ENCODE measurements at places on chromosomes 12 and 14.

GRCh38 chr12:106908561-106908960 lies 47.1 kb upstream of the TMEM263 start:
- no peak for DNase-seq

- no peak for DNase-seq
These were observed 18.9 kb downstream of the ABCB9 start for GRCh38 chr12:122947352-122947792.

GRCh38 chr12:112900298-112901145 lies 6.2 kb upstream of the OAS1 start:
- peak; percentile 9 for DNase-seq

- DNase-seq: no peak
These were observed 3.9 kb downstream of the NACA start for GRCh38 chr12:56721216-56721615.

DNA sequence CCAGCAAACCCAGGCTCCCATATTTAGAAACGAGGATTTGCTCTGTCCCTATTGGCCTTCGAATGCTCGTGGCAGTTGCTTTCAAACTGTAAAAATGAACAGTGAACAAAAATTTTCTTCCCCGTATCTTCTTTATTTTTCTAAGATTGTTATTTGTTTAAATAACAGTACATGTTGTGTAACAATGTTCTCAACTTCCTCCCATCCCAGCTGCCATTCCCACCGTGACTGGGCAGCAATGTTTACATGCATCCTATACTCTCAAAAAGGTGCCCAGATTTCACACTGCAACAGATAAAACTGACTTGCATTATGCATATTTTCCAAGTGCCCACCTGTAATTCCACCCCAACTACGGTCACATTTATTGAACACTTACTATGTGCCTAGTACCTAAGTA lies 12.8 kb downstream of the VCPKMT start:
- DNase-seq: no peak

DNA sequence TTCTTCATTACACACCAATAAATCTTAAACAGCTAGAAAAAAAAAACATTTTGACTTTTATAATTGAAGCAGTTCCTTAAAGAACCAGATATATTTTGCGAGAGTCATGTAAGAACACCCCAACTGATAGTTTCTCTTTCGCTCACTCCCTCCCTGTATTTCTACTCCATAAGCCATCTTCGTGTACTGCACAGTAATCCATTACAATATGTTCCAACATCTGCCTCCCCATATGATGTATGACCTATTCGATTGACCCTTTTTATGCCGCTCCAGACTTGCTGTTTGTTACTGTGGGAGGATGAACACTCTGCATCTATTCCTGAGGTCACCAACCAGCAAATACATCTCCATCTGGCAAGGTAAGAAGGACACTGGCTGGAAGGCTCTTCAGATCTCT lies 331.7 kb downstream of the SOX5 start:
- no peak for DNase-seq

DNA sequence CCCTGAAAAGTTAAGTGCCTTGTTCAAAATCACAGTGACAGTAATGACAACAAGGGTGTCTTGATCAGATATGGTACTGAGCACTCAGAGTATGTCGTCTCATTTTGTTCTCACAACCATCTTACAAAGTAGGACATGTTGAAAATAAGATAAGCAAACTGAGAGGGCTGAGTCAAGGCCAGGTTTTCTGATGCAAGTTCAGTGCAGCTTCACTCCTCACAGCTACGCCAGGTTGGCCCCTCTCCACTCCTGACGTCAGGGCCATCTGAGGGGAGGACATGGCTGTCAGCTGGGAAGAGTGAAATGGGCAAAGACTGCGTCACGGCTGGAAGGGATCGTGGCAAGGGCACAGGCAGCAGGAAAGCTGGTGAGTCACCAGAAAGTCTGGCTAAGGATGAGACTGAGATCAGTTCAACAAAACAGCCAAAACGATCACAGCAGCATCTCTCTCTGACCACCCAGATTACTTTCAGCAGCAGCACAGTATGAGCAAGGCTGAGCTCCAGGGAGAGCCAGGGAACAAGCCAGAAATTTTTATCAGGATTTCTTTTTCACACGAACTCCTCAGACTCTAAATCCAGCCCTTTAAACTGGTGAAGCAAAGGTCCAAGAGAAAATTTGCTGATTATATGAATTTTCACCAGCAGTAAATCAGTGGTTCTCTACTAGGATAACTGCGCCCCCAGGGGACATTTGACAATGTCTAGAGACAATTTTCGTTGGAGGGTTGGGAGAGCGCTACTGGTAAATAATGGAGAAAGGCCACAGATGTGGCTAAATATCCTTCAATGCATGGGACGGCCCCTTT lies 297.9 kb upstream of the AMIGO2 start:
- DNase-seq: no peak

GRCh38 chr12:86006727-86007126 lies 132.6 kb downstream of the NTS start:
- DNase-seq: no peak

- DNase-seq: no peak
These were observed 449.3 kb downstream of the ADAMTS20 start for GRCh38 chr12:43102546-43103264.

GRCh38 chr12:104668274-104668718 lies 211.5 kb downstream of the CHST11 start:
- no peak for DNase-seq

DNA sequence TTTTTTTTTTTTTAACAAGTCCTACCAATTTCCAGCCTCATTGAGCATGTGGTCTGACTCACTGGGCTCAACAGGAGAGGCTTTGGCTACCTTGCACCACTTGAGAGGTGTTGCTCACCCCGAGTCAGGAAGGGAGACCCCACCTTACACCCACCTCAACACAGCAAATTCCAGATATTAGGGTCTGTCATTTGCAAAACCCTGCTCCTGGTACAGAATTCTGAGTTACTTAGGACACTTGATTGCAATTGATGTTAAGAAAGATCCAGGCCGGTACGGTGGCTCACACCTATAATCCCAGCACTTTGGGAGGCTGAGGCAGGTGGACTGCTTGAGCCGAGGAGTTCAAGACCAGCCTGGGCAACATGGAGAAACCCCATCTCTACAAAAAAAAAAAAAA lies 14.1 kb downstream of the DGLUCY start:
- no peak for DNase-seq

DNA sequence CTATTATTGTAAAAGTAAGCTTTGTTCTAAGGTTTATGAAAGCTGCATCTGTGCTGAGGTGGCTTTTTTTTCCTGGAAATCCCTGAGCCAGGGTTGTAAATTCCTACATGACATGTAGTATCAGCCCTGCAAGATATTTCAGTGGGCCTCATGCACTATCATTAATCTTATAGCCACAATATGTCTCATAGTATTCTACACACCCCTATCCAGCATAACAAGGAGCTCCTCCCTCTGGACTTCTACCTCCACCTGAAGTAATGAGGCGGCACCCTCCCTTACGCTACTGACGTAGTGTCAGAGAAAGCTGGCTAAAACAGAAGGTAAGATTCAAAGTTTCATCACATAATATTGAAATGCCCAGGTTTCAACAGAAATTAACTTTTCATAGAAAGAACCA lies 35.5 kb downstream of the SLC5A8 start:
- no peak for DNase-seq

DNA sequence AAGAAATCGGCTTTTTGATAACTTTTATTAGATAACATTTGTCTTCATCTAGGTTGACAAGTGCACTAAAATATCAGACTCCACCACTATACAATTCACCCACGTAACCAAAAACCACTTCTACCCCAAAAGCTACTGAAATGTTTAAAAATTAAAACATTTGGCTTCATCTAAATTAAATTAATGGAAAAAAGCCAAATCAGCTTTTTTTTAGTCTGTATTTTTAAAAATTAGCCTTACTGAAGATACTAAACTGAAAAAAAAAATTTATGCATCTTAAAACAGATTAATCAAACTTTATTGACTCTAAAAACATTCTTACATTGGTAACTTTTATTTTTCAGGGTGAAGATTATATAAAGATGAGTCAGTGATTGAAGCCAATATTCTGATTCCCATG lies 30.0 kb downstream of the CREBL2 start:
- DNase-seq: no peak

- no peak for DNase-seq
These were observed 183.0 kb downstream of the CALM1 start for GRCh38 chr14:90579816-90580215.

- no peak for DNase-seq
These were observed 120.3 kb downstream of the GARIN6 start for GRCh38 chr12:99767809-99768208.

DNA sequence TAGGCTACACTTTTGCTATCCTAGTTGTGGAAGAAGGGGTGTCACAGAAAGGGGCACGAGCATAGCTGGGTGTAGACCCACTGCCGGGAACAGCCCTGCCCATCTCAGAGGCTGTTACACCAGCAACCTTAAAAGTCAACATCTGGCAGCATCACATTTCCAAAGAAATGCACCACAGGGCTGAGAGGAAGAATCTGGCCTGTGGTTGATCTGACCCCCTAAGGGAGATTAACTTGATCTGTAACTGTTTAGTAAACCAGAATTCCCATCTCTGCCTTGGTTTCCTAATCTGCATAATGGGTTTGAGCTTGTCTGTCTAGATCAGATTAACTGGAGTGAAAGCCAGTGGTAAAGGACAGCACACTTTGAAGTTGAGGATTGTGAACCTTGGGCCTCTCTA lies 1.3 kb downstream of the LRP1-AS start:
- no peak for DNase-seq

- DNase-seq: no peak
These were observed 1.6 kb downstream of the MGAT4C start for GRCh38 chr12:86254399-86255107.

GRCh38 chr14:35766700-35767082 lies 42.4 kb downstream of the RALGAPA1 start:
- no peak for DNase-seq

GRCh38 chr12:62934799-62935674 lies at the start of gene PPM1H:
TSS of gene PPM1H (minus strand) at chr12:62935150. CDS start at chr12:62934736, 414 bp downstream.
- no peak for DNase-seq

- DNase-seq: no peak
These were observed 100.0 kb downstream of the PRIMA1 start for GRCh38 chr14:93688239-93688666.

DNA sequence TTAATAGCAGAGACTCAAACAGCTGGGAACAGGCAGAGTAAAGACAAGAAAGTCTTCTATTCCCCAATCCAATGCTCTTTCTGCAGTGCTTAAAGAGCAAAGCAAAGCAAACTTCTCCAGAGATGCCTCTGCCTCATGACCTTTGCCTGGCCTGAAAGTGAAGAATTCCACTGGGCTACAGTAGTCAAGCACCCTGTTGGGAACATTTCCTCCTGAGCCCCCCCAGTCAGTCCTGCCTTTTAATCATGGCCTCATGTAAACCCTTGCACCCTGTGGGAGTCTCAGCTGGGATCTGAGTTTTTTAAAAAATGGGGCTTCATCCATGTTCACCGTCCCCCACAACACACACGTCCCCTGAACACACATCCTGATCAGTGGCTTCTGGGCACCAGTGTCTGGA lies 62.7 kb upstream of the TSPAN11 start:
- no peak for DNase-seq

GRCh38 chr12:86228656-86229055 lies 27.5 kb downstream of the MGAT4C start:
- DNase-seq: no peak

GRCh38 chr12:25186788-25187402 lies 8.1 kb downstream of the DNAI7 start:
- DNase-seq: no peak

DNA sequence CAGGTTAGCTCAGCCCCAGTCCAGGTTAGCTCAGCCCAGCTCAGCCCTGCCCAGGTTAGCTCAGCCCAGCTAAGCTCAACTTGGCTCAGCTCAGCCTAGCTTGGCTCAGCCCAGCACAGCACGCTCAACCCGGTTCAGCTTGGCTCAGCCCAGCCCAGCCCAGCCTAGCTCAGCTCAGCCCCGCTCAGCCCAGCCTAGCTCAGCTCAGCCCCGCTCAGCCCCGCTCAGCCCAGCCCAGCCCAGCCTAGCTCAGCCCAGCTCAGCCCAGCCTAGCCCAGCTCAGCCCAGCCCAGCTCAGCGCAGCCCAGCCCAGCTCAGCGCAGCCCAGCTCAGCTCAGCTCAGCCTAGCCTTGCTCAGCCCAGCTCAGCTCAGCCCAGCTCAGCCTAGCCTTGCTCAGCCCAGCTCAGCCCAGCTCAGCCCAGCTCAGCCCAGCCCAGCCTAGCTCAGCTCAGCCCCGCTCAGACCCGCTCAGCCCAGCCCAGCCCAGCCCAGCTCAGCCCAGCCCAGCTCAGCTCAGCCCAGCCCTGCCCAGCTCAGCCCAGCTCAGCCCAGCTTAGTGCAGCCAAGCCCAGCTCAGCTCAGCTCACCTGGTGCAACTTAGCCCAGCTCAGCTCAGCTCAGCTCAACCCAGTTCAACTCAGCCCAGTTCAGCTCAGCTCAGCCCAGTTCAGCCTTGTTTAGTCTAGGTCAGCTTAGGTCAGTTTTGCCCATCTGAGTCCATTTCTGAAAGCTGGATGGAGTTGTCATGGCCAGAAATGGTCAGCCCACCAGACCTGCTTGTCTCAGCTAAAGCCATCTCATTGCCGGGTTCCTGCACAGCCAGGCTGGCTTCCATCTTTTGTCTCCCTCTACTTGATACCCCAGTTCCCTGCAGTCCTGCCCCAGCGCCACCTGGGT lies 333.6 kb downstream of the TMEM121 start:
- peak; percentile 36 for DNase-seq

DNA sequence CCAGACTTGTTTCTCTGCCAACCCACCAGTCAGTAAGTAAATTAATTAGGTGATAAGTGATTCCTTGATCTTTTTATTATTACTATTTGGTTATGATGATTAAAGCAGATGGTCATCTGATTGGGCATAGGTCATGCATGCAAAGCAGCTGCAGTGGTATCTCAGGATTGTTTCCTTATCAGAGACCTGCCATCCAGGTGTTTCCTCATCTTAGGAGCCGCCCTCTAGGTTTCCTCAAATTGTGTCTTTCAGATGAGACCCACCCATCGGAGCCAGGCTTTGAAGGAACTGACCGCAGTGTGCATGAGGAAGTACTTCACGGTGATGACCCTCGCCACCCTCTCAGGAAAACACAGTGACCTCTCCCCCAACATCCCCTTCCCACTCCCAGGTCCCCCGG lies 63.3 kb downstream of the ZFP36L1 start:
- DNase-seq: no peak

DNA sequence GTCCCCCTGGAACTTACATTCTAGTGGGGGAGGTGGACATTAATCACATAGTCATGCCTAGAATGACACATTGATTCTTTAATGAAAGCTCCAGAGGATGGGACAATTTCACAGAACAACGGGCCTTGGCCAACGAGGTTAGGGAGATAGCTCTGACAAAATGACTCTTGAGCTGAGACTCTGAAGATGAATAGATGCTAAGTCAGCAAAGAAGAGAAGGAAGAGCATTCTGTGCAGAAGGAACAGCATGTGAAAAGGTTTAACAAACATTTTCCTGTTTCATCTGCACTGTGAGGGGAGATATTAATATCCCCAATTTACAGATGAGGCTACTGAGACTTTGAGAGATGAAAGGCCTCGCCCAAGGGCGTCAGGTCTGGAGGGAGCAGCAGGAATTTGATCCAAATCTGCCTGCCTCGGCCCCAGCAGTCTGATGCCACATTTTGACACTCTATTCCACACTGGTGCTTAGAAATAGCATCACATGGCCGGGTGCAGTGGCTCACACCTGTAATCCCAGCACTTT lies 193.6 kb downstream of the RBM19 start:
- DNase-seq: no peak

- DNase-seq: no peak
These were observed 947 bp downstream of the TMEM52B start for GRCh38 chr12:10179776-10180181.

- DNase-seq: no peak
These were observed 4.1 kb upstream of the SLC7A7 start for GRCh38 chr14:22819151-22819988.

All from T follicular helper cell (primary cell).